Activated T-helper 1 cell treated with Interleukin-2 at 50 U/mL for 16 hours (primary cell): ENCODE measurements at places on chromosomes 11 and 22.

DNA sequence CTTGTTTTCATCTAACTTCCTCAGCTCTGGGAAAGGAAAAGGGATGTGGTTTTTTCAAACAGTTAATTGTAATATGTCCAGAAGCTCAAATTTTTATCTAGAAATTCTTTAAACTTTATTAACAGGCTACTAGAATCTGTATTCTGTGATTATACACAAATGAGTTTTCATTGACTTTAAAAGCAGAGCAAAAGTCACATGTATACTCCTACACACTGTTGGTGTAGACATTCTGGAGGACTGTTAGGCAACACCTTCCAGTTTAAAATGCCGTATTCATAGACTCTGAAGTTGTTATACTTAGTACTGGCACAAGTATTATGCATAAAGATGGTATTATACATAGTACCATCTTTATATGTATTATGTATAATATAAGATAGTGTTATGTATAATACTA lies 64.9 kb downstream of the SPECC1L start:
- DNase-seq = no peak

DNA sequence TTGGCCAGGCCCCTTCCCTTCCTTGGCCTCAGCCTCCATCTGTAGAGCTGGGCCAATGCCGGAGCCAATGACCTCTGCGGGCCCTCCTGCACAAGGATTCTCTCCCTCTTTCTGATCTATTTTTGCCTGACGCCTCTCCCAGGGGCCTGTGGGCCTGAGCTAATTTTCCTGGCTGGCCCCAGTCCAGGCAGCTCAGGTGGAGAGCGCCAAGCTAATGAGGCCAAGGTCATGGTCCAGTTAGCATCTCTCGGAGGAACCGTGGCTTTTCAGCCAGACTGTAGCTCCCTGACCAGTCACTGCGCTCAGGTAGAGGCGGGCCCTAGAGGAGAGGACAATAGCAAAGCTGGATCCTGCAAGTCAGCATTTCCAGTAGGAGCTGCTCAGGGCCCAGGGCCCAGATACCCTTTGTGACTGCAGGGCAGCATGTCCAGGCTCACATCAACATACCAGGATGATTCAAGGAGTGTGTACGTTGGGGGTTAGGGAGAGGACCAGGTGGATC lies 43.5 kb downstream of the APOL3 start:
- no peak for DNase-seq

- DNase-seq = no peak
Measured at GRCh38 chr11:58992489-58992888, 53.2 kb downstream of the GLYATL1 start.

DNA sequence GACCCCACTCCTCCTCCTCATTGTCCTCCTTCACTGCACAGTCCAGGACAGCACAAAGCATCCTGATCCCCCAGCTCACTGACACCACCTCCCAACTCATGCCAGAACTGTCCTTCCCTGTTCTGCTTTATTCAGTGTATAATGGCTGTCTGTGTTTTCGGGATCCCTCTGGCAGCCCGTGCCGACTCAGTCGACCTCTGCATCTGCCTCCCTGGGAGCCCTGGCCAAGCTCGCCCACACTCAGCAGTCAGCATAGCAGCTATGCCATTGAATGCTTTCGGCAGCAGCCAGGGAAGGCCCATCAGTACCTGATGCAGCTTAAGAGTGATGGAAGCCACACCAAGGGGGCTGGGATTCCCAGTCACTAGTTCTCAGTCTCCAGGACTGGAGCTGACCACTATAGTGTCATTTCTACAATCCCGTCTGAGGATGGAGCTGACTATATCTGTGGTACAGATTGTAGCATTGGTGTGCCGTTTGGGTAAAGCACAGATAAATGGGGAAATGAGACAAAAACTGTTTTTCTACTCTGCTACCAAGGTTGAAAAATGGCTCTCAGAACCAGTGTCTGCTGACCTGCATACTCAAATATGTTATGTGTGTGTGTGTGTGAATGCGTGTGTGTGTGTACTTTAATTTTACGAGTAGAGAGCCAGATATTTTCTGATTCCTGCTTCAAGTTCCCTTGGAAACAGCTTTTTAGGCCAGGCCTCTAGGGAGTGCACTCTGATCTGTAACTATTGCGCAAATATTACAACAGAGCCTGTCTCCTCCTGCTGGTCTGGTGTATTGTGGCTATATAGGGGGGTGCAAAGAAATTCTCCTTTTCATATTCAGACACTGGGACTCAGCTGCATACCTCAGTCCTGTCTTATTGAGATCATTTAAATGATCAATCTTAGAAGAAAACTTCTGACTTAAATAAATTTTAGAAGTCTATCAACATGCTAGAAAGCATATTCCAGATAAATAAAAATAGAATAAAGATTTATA lies 78.8 kb upstream of the TOP3B start:
- no peak for DNase-seq

- DNase-seq = no peak
Measured at GRCh38 chr11:65947133-65947532, 1.9 kb downstream of the TSGA10IP start.

- no peak for DNase-seq
Measured at GRCh38 chr11:130118636-130119387, 40.8 kb upstream of the ST14 start.

DNA sequence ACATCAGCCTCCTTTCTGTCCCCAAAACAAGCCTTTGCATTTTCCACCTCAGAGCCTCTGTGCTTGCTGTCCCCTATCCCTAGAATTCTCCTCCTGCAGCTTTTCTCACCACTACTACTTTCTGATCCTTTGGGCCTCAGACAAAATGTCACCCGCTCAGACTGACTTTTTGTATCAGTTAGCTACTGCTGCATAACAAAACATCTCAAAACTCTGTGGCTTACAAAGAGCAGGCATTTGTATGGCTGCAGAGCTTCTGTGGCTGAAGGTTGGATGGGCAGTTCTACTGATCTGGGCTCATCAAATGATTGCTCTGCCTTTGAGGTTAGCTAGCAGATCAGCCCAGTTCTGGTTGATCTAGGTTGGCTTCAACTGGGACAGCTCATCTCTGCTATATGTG lies 248.7 kb downstream of the MN1 start:
- DNase-seq = no peak

DNA sequence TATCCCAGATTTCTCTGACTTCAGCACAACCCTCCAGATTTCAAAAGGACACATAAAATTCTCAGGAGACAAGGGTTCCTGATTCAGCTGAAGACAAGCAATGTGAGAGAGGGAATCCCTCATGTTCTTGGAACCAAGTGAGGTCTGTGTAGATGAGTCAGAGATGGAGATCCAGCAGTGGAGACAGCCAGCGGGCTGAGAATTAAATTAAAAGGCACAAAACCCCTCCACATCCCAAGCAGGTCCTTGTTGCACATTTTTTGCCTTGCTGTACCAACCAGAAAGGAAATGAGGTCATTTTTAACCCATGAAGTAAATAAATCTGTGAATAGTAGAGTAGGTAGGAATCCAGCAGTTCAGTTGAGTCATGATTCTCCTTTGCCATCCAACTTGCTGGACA lies 9.7 kb downstream of the MTNR1B start:
- no peak for DNase-seq

GRCh38 chr11:64407630-64408029 lies 48.7 kb downstream of the RPS6KA4 start:
- no peak for DNase-seq

- no peak for DNase-seq
Measured at GRCh38 chr11:27555264-27555663, 48.7 kb upstream of the LIN7C start.

- DNase-seq = peak; percentile 34
Measured at GRCh38 chr11:67271541-67272284, 5.4 kb downstream of the GRK2 start.

DNA sequence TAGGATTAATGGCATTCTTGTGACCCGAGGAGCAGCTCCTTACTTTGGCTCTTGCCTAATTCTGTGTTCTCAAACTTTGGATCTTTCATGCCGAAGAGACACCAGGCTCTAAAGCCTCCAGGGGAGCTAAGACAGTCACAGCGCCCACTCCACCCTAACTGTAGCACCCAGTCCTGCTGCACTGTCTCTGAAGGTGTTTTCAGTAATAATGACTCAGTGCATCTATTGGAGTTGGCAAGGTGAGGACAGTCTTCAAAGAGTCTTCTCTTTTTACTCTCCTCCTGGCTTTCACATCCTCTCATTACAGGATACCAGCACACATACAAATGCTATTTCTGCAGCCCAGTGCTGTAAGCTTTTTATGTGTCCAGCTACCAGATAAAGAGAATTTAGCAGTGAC lies 69.4 kb downstream of the PPFIBP2 start:
- DNase-seq = no peak

DNA sequence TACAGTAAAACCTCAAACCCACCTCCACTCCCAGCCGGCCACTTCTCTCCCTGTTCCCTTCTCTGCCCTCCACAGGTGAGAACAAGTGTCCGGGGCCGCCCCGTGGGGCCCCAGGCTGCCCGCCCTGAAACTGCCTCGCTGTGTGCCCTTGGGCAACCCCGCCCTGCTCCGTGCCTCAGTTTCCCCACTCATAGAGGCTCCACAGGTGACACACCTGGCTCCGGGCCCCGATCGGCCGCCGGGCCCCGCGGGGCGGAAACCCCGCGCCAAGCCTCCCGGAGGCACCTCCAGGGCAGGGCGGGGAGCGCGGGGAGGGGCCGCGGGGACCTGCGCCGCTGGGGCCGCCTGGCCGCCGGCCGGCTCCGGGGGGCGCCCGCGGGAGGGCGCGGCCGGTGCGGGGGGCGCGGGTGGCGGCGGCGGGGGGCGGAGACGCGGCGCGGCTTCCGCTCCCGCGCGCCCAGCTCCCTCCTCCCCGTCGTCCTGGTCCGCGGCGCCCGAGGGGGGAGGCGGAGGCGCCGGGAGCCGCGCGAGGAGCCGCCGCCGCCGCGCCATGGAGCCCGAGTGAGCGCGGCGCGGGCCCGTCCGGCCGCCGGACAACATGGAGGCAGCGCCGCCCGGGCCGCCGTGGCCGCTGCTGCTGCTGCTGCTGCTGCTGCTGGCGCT lies at the start of gene LRP5:
Gene LRP5 (plus strand): TSS at position 475 of the 663 bp plus-strand sequence. CDS start 124 bp downstream, at position 599.
- no peak for DNase-seq

GRCh38 chr22:41347066-41347859 lies 34.5 kb upstream of the TEF start:
- no peak for DNase-seq

GRCh38 chr11:126756421-126756820 lies 244.1 kb downstream of the KIRREL3 start:
- no peak for DNase-seq

- DNase-seq = no peak
Measured at GRCh38 chr11:35982061-35982460, 38.2 kb downstream of the LDLRAD3 start.

DNA sequence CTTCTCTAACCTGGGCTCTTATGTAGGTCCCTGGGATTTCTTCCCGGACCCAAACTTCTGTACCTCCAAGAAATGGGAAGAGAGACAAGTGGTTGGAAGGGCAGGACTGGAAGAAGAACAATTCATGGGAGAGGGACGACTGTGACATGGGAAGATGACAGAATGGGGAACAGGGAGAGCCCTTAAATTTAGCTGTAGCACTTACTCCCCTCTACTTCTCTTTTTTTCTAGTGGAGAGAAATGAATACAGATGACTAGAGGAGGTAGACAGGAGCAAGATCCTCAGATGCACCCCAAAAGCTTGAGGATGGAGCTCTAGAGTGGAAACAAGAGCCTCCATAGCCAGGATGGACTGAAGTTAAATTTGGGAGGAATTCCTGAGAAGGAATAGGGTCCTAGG lies 2.3 kb downstream of the RHOG start:
- DNase-seq = no peak

GRCh38 chr22:19526702-19527111 lies 2.5 kb upstream of the CLDN5 start:
- DNase-seq = no peak

GRCh38 chr11:81422402-81422801 lies 1311.3 kb downstream of the FAM181B start:
- no peak for DNase-seq

DNA sequence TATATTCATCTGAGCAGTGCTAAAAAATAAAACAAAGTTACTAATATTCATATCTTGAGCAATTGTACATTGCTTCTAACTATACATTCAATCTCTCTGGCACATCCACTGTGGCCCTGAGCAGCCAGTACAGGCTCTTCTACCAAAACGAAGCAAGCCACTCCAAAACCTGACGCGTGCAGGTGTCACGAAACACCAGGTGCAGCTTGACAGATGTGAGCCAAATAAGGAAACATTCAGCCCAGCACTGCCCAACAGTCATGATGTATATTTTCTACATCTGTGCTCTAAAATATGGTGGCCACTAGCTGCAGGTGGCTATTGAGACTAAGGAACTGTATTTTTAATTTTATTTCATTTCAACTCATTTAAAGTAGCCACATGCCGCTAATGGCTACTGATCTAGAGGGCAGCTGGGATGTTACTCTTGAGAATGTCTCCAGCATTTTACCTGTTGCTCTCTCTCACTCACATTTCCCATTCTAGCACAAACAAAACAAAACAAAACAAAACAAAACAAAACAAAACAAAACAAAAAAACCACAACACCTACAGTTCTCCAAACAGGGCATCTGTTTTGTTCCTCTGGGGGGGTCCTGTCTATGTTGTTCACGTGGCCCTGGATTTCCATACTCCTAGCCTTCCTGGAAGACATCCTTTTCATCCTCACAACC lies 77.7 kb downstream of the LARGE1 start:
- no peak for DNase-seq

DNA sequence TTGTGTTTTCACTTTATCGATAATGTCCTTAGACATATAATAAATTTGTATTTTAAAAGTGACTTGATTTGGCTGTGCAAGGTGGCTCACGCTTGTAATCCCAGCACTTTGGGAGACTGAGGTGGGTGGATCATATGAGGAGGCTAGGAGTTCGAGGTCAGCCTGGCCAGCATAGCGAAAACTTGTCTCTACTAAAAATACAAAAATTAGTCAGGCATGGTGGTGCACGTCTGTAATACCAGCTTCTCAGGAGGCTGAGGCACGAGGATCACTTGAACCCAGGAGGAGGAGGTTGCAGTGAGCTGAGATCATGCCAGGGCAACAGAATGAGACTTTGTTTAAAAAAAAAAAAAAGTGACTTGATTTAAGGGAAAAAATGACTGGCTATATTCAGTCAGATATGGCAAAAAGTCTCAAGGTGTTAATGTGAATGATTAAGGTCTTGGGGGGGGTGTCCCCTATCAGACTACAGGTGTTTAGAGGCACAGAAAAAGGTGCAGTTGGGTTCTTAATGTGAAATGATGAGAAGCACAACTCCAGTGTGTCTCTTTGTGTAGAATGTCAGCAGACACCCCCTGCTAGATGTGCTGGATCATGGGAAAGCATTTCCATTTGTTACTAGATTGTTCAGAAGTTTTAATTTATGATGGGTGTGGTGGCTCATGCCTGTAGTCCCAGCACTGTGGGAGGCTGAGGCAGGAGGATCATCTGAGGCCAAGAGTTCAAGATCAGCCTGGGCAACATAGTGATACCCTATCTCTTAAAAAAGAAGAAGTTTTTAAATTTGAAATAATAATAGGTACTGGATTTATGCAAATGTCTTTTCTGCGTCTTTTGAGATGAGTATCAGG lies 17.0 kb downstream of the NEAT1 start:
- no peak for DNase-seq

- no peak for DNase-seq
Measured at GRCh38 chr11:72766152-72766902, 14.1 kb upstream of the ARAP1 start.

- no peak for DNase-seq
Measured at GRCh38 chr11:133991101-133991500, 34.3 kb upstream of the IGSF9B start.
